ENCODE measurements at places on chromosomes 3 and 15. TPM values are rescaled to one million over a fixed set of nuclear protein-coding genes. Genes with fewer than 3 reads are reported as not detected.
A peak's percentile ranks its signal among the peaks of the same experiment; 100 is the strongest.

- no peak for DNase-seq
Measured at GRCh38 chr3:159536876-159537275, 451.8 kb upstream of the IL12A start.

- DNase-seq, result no peak
Measured at GRCh38 chr3:49133226-49133951, 539 bp upstream of the LAMB2 start.

DNA sequence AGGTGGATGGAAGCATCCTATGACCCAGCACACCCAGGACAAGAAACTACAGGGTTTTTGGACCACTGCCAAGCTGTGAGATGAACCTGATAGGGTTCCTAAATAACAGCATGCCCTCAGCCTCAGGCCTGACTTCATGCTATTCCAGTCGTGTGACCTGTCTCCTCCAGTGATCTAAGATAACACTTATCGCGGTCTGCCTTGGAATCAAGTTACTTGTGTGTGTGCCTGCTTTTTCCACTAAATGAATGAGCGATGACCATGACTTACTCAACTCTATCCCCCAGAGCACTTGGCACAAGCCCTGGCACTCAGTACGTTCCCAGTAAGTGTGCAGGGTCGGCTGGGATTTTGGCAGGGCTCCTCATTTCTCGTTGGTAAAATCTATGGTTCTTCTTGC, 172.7 kb upstream of the TP63 start:
- DNase-seq, result no peak

- no peak for DNase-seq
Measured at GRCh38 chr15:47577461-47577860, 139.8 kb upstream of the SEMA6D start.

XCR1 gene
- 0.05 TPM for total RNA-seq

SMCO1 gene
- not detected for total RNA-seq

DNA sequence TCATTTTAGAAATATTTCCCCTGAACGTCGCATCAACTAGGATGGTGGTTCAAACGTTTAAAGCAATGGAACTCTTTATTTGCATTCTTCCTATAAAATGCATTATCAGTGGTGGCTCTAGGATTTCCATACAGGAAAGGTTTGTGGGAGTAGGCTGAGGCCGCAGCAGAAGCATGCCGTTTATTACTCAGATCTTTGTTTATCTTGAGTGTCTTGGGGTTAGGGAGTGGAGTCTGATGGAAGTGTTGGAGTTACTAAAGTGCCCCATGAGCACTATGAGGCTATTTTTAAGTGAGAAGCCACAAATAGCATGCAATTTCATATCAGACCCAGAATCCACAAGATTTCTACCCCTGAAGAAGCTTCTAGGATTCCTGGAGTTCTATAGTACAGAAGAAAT, 26.2 kb downstream of the ATOSA start:
- DNase-seq, result no peak

DNA sequence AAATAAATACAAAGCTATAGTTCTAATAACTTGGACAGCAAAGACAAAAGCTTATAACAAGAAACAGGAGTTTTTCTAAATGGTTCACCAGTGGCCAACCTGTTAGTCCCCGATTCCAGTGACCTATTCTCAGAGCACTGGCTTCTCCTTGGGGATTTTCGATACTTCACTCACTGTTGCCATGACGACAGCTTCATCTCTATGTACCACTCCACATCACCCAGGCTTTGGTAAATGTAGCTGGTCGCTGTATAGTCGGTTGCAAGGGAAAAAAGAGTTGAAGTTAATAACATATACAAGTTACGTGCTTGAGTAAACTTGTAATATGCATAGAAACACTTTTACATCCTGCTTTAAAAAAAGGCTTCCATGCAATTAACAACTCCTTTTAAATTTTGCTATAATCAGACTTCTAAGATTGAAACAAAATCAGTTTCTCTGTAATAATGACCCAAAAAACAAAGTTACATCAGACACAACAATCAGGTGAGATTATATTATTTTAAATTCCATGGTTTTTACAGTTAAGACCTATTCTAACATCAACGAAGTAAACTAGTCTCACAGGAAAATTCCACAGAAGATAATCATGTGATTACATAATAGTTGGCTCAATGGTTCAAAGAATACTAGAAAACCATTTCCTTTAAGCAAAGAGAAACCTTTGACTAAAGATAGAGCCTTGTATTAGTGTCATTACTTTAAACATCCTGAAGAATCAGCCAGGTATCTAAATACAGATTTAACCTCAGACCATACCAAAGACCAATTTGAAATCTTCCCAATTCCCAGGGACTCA, 2.9 kb downstream of the CCNL1 start:
- no peak for DNase-seq

GRCh38 chr3:108125550-108126071, 34.8 kb upstream of the CD47 start:
- peak; percentile 87 for DNase-seq

DNA sequence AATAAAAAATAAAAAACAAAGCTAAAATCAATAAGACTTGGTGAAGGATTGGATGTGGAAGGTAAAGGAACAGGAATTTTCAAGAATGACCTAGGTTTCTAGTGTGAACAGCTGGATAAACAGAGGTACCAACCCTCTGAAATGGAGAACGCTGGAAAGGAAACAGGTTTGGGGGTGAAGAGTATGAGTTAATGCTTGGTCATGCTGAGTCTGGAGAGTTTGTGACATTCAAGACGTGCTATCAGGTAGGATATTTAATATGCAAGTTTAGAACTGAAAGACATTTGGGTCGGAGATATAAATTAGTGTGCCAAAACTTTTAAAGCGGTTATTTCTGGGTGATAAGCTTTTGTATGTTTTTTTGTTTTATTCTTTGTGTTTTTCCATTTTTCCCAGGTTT, 11.4 kb upstream of the KLHL6 start:
- no peak for DNase-seq

PLAAT1 gene
- total RNA-seq, result not detected

DNA sequence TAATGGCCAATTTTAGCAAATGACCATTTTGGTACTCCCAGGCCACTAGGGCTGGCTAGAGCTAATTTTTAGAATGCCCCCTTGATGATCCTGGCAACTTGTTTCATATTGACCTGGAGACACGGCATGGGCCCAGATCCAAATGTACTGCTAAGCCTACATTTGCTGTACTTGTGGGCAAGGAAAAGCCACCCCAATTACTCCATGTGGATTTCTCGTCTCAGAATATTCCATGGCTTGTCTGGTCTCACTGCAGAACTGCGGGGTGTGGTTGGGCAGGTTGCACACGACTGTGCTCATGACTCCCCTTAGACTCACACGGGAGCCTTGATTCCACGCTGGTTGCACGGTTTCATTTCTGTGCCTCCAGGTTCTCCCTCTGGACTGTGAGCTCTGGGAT, 140.9 kb downstream of the RPLP1 start:
- no peak for DNase-seq

DNA sequence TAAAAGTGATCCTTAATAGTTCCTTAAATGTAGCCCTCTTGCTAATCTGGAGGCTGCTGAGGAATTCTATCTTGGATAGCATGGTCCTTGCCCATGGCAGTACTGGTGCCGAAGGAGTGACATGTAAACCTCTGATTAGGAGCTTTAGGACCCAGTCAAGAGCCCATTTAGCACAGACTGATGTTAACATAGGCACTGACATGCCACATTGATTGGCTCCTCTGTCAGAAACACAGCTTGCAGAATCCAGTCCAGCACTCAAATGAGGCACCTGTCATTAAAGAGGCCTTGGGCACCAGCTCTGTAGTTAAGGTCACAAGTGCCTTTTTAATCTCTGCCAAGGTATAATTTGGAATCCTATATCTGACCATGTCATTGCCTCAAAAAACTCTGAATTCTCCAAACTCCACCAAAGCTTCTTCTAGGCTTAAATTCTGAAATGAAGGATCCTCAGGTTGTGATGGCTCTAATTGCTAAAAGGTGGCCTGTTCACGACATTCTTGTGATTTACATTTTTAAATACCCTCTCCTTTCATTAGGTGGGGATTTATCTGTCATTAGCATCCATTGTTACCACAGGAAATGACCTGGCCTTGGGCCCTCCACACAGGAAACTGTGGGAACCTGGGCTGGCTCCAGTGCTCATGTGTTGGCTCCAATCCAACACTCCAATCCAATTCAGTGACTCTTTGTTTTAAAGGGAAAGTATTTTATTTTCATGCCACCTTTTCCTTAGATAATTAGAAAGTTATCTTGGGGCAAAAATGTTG, 57.3 kb upstream of the RNF7 start:
- no peak for DNase-seq

All from activated CD4-positive, alpha-beta T cell treated with anti-CD3 and anti-CD28 coated beads, Interleukin-2, amount 10 ng/mL, durations not matched to agents 24 days and 14 days (primary cell).